ENCODE measurements at places on chromosomes 6 and 20.

DNA sequence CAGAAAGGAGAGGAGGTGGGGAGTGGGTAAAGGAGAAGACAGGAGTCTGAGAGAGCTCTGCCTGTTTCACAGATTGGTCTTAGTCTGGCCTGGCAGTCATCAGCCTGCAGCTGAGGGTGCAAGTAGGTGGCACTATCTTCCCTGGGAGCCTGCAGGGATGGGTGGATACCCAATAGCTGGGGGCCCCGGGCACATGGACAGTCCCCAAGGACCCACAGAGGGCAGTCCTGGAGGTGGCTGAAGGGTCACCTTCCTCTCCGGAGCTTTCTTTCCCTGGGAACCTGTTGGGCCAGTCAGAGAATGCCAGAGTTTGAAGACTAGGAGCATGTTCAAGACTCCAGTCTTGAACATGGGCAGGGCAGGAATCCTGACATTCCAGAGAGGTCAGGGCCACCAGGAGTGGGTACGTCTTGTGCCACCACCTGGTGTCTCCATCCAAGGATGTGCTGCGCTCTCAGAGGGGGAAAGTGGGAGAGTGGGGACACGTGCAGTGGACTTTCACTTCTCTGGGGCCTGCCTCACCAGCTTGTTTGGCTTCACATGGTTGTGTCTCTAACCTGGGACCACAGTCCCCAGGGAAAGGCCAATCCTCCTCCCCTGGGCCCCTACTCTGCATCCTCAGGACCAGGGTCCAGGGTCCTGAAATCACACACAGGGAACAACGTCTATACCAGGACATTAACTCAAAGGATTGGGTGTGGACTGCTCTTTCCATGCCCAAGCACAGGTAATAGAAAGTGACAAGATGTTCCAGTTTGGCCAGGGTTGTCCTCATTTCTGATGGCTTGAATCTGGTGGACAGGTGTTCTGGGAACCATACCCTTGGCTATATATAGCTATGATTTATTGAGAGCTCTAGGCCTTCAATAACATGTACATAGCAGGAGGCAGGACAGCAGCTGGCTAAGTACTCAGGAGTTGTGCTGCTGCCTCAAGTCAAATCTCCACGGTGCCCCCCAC lies 18.0 kb downstream of the AARS2 start:
- no peak for DNase-seq

GRCh38 chr20:62611819-62612218 lies 30.5 kb upstream of the SLCO4A1 start:
- no peak for DNase-seq

GRCh38 chr6:101232961-101233360 lies 160.5 kb upstream of the GRIK2 start:
- no peak for DNase-seq

- DNase-seq: no peak
Measured at GRCh38 chr6:12103158-12103557, 91.0 kb downstream of the HIVEP1 start.

- no peak for DNase-seq
Measured at GRCh38 chr6:142568857-142569597, 267.2 kb downstream of the ADGRG6 start.

GRCh38 chr20:13878566-13878965 lies 93.7 kb downstream of the NDUFAF5 start:
- DNase-seq: no peak

DNA sequence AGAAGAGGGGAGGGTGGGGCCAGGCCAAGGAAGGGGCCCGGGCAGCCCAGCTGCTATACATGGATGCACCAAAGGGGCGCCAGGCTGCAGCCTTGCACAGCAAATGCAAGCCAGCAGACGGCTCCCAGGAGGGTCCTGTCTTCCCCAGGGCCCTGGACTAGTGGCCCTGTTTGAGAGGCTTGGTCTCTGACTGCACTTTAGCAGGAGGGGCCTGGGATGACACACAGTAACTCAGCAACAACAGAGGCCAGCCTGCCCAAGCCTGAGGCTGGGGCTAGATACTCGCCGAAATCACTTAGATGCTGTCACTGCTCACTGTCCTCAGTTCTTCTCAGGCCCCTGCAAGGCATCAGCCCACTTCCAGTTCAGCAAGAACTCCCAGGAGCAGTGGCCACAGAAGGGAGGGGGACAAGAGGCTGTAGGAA lies 73.5 kb downstream of the TRAM2 start:
- no peak for DNase-seq

DNA sequence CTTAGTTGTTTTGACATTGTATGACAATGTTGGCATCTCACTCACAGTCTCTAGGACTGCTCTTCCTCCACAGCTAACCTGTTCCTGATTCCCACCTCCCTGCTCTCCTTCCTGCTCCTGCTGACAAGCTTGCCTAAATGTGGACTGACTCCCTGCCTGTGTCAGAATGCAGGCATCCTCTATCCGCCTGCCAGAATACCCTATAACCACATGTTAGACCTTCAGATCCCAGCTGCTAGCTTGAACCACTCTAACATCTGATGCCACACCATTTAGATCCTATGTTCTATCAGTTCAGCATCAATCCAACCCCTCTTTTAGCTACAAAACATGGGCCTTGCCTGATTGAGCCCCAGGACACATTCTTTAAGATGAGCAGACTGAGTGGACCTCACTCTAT lies 12.2 kb downstream of the FILIP1 start:
- DNase-seq: no peak

DNA sequence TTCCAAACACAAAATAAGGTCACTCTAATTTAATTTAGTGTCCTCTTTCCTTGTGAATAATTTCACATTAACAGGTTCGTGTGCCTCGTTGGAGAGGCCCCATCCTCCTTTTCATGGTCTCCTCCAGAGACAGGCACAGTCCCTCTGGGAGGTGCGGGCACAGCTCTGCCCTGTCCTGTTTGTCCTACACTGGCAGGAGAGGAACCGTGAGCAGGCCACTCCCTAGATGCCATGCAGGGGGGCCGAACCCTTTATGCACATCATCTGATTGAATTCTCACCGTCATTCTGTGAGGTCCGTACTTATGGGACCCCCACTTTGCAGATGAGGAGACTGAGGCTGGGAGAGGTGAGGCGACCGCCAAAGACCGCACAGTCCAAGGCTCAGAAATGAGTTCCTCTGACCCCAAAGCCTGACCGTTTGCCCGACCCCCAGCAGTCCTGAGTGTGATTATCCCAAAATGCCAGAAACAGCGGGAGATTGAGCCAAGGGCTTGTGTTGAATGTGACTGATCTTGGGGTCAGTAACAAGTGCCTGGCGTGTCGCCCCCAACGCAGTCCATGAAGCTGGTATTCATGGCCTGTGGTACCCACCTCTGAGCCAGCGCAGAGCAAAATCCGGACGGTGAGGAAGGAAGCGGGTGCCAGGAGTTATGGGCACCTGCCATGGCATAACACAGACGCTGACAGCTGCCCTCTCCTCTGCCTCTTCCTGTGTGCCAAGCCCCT lies 43.5 kb downstream of the PMEPA1 start:
- DNase-seq: no peak

DNA sequence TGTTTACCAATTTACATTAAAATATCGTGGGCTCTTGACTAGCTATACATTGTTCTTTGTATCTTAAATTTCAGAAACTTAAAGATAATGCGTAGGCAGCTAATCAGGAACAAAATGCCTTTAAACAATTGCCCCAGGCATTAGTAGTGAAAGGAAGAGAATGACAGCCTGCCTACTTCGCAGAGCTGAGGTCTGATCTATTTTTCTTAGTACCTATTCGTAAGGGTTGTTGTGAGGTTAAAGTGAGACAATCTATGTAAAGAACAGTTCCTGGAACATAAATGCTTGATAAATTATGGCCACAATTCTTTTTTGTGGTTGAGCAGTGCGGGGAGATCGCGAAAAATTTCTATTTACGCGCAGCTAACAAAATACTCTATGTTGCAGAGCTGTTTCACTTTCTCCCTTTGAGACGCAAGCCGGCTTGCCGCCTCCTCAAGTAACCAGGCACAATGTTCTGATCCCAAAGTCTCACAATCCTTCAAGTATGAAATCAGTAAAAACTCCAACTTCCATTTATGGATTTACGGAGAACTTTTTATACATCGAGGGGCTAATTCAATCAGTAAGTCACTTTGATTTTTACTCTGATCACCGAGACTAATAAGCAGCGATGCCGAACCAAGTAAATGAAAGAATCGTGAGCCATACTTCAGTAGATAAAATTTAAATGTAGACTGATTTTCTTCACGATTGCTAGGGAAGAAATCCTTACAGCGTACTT lies 878 bp upstream of the PNRC1 start:
- peak; percentile 80 for DNase-seq

GRCh38 chr20:53926428-53927028 lies 143.9 kb downstream of the BCAS1 start:
- no peak for DNase-seq

GRCh38 chr20:58173930-58174707 lies 54.3 kb downstream of the ANKRD60 start:
- no peak for DNase-seq

GRCh38 chr20:36385503-36385902 lies 79.4 kb downstream of the DLGAP4 start:
- no peak for DNase-seq

- no peak for DNase-seq
Measured at GRCh38 chr20:48606841-48607543, 220.8 kb downstream of the PREX1 start.

DNA sequence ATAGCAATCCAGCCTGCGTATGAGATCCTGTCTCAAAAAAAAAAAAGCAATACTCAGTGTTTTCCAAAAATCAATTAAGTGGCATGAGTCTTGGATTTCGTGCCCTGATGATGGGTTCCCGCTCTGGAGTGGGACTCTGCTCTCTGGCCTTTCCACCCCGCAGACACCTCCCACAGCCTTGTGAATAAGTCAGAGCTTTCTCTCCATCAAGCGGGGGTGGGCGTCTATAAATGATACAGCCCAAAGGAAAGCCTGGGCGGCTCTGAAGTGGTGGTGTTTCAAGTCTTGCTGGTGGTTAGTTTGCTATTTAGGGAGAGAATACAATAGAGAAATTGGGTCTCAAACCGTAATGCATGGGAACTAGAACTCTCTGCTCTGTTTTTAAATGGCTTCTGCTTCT lies 52.5 kb upstream of the TAGAP start:
- peak; percentile 41 for DNase-seq
